Common myeloid progenitor, CD34-positive (primary cell): ENCODE measurements at places on chromosomes 16 and 17.

DNA sequence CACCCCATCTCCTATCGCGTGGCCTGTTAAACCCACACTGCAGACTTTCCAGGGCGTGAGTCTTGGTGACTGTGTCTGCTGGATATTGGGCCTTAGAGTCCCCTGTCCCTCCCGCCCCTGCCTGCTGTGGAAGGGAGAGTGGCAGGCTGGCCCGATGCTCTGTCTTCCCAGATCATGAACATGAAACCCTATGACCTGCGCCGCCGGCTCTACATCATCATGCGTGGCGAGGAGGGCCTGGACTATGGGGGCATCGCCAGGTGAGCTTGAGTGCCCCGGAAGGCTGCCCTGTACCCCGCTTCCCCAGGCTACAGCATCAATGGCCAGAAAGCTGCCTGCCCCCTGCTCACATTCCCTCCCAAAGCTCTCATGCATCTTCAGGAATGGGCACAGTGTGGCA is 19.5 kb upstream of the CLEC18A start:
- H3K4me1 ChIP-seq = no peaks in the 10 kb centered on the region
- no peak overlapping the region for H3K27ac ChIP-seq
- no peak overlapping the region for H3K4me3 ChIP-seq
- peaks cover 63% of the 10 kb centered on the region for H3K36me3 ChIP-seq
- no peak for DNase-seq

GRCh38 chr17:50605429-50605828 is 29.3 kb upstream of the ABCC3 start:
- H3K4me1 ChIP-seq = peaks cover 10% of the 10 kb centered on the region
- peak; percentile 50 for DNase-seq
- no peaks in the 10 kb centered on the region for H3K27me3 ChIP-seq
- no peaks in the 10 kb centered on the region for H3K36me3 ChIP-seq

GRCh38 chr17:65229621-65229995 is 92.4 kb downstream of the RGS9 start:
- H3K27ac ChIP-seq = no peak overlapping the region
- H3K4me3 ChIP-seq = no peak overlapping the region
- peaks cover 88% of the 10 kb centered on the region for H3K27me3 ChIP-seq
- peaks cover 22% of the 10 kb centered on the region for H3K4me1 ChIP-seq

DNA sequence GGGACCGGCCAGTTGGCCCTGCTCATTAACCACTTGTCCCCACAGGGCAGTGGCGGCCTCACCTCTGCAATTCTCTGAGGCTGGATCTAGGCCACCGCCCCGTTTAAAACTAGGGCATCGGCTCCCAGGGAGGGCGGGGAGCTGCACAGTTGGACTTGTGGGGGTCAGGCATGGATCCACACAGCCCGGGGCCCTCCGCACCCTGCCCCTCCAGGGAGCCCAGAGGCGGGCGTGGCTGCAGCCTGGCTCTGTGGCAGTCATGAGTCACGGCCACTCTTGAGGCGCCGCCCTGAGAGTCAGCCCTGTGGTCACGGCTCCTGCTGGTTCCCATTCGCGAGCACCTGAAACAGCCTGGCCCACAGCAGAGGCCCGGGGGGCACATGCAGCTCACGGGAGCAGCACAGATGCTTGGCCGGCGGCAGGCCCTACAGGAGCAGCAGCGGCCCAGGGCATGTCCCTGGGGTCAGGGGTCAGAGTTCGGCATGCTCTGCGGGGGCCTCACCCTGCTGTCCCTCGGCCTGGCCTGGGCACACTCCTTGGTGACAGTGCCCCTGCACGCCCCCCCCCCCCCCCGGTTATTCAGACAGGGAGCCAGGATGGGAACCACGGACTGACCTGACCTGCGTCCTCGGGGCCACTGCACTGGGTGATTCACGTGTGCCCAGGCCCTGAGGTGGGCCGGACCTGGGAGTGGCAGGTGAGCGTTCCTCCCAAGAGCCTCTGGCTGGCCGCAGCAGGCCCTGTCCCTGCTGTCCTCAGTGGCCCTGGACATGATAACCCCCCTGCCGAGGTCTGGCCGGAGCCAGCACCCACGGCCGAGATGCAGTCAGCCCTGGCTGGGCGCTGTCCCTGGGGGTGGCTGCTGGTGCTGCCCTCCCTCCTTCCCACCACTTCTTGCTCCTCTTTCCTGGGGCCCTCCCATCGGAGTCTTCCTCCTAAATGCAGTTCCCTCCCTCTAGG is 8.2 kb downstream of the CAPN15 start:
- H3K36me3 ChIP-seq = peaks cover 64% of the 10 kb centered on the region
- H3K4me1 ChIP-seq = peaks cover 3% of the 10 kb centered on the region
- H3K4me3 ChIP-seq = no peak overlapping the region
- no peak overlapping the region for H3K27ac ChIP-seq
- H3K27me3 ChIP-seq = no peaks in the 10 kb centered on the region
- no peak for DNase-seq

GRCh38 chr17:73323409-73324159 is 11.8 kb upstream of the CDC42EP4 start:
- H3K27ac ChIP-seq = no peak overlapping the region
- no peaks in the 10 kb centered on the region for H3K4me1 ChIP-seq
- no peak overlapping the region for H3K4me3 ChIP-seq
- H3K36me3 ChIP-seq = no peaks in the 10 kb centered on the region

- DNase-seq = no peak
- H3K36me3 ChIP-seq = peaks cover 34% of the 10 kb centered on the region
These were observed 14.7 kb downstream of the KNOP1 start for GRCh38 chr16:19703172-19703889.
